NCI-H748 treated with DMSO at 0.1 percent for 48 hours (cell line): ENCODE measurements at places on chromosomes 5 and 9.

GRCh38 chr9:92535940-92536850, at the start of gene ECM2:
Gene ECM2, minus strand, starts transcription at chr9:92535990. Its CDS starts 13,124 bp downstream, at chr9:92522866.
- DNase-seq, result no peak

- no peak for DNase-seq
Observed at GRCh38 chr9:124436320-124436719, 13.9 kb upstream of the ADGRD2 start.

DNA sequence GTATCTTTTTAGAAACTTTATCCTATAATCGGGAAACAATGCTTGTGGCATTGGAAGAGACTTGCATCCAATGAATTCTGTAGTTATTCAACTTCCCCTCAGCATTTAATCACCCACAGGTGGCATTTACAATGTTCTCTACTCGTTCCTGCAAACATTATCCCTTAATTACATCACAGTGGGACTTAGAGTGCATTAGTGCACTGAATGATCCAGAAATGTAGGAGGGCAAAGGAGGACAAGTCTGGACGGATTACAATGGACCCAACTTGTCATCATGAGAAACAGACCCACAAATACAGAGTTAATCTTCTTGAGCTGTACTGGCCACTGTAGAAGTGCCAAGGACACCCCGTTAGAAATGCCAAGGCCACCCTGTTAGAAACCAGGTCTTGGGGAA, 129.1 kb downstream of the DOCK8 start:
- no peak for DNase-seq

- DNase-seq, result no peak
Observed at GRCh38 chr5:43973318-43973717, 370.3 kb downstream of the NNT start.
